ENCODE measurements at places on chromosomes 4 and X.

GRCh38 chr4:169068423-169068822 lies 58.4 kb upstream of the CBR4 start:
- no peak for DNase-seq

- no peak for DNase-seq
Observed at GRCh38 chrX:35743331-35743730, 54.8 kb upstream of the MAGEB16 start.

DNA sequence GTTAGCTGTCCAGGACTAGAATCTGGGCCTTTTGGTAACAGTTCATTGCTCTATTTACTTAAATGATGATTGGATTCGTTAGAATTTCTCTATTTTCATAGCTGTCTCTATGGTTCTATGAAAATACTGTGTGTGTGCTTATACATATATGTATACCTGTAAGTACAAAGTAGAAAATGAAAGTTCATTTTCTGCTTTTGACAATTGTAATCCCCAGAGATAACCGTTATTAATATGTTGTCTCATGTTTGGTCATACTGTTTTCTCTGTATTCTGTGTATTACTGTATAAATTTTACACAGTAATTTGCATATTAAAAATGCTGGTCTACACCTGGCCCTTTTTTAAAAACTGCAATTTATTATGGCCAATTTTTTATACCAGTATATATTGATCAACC lies 55.4 kb downstream of the CLCN3 start:
- DNase-seq, result no peak

- no peak for DNase-seq
Observed at GRCh38 chr4:147418226-147418625, 62.7 kb upstream of the EDNRA start.

DNA sequence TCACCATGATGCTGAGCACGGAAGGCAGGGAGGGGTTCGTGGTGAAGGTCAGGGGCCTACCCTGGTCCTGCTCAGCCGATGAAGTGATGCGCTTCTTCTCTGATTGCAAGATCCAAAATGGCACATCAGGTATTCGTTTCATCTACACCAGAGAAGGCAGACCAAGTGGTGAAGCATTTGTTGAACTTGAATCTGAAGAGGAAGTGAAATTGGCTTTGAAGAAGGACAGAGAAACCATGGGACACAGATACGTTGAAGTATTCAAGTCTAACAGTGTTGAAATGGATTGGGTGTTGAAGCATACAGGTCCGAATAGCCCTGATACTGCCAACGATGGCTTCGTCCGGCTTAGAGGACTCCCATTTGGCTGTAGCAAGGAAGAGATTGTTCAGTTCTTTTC lies 4.0 kb downstream of the HNRNPH2 start:
- no peak for DNase-seq

DNA sequence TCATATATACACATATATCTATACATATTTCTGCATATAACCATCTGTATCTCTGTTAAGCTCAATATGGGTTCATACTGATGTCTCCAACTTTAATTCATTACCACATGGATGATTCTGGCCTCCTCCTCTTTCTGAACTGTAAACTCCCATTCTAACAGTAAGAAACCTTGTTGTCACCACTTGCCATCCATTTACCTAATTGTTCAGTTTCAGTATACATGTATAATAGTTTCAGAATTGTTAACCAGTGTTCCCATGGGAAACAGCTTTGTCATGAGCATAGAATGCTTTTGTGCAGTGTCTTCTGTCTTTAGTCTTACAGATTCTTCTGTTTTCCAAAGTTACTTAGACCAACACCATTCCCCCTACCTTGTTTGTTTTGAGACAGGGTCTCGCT lies 35.9 kb downstream of the SLC9A6 start:
- no peak for DNase-seq

DNA sequence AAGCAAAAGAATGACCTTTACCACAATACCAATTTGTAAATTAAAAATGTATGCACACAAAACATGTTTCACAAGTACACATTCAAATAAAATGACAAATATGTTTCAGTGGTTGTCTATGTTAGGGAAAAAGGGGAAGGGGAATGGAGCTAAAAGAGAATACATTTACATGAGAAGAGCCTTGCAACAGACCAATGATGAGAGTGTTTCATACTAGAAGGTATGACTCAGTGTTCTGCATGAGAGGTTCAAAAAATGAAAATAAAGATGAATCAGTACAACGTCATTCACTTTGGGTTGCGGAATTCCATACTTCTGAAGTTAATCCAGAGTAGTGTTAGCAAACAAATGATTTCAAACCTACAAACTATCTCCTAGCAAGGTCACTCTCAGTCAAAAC lies 51.7 kb downstream of the RPGR start:
- no peak for DNase-seq

- DNase-seq, result no peak
Observed at GRCh38 chrX:129540722-129541184, 694 bp downstream of the OCRL start.

- DNase-seq, result no peak
Observed at GRCh38 chr4:21476757-21477156, 471.8 kb downstream of the KCNIP4 start.

DNA sequence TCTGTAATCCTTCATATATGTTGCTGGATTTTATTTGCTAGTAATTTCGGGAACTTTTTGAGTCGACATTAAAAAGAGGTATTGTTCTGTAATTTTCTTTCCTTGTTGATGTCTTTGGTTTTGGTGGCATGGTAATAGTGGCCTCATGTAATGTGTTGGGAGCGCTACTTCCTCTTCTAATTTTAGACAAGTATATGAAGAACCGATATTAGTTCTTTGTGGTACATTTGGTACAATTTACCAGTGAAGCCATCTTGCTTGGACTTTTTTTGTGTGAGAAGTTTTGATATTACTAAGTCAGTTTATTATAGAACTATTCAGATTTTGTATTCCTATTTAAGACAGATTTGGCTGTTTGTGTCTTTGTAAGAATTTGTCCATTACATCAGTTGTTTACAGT lies 669.2 kb upstream of the AADAT start:
- DNase-seq, result no peak

DNA sequence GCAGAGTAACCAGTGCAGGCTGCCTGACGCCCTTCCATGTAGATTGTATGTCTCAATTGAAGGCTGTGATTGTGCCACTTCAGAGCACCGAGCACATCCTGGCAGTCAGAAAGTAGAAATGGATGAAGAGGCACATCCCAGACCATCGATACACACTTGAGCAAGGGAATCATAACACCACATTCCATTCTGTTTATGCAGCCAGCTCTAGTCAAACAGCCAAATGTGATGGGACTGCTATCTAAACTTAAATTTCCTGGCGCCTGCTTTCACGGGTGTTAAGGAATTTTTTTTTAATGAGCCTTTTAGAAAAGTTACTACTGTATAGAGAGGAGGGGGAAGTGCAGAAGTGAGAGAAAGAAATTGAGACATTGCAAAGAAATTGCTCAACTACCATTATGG lies 84.4 kb downstream of the PPARGC1A start:
- no peak for DNase-seq

- DNase-seq, result no peak
Observed at GRCh38 chr4:183356931-183357675, 34.9 kb upstream of the CLDN24 start.

GRCh38 chrX:43836435-43837184 lies 45.6 kb downstream of the MAOB start:
- no peak for DNase-seq

DNA sequence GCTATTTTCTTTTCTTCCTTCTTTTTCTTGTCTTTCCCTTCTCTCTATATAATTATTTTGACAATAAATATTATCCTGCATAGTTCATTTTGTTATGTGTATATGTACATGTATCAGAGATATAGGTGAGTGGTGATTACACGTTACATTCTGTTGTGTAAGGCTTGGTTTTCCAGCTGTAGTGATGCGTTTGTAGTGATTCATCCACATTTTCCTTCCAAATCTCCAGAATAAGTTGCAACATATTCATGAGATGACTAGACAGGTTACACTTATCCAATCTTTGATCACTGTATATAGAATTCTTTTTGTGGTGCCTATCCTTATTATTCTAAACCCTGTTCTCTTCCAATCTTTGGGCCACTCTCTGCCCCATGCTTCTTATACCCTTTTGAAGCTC lies 540.2 kb downstream of the GBA3 start:
- no peak for DNase-seq

DNA sequence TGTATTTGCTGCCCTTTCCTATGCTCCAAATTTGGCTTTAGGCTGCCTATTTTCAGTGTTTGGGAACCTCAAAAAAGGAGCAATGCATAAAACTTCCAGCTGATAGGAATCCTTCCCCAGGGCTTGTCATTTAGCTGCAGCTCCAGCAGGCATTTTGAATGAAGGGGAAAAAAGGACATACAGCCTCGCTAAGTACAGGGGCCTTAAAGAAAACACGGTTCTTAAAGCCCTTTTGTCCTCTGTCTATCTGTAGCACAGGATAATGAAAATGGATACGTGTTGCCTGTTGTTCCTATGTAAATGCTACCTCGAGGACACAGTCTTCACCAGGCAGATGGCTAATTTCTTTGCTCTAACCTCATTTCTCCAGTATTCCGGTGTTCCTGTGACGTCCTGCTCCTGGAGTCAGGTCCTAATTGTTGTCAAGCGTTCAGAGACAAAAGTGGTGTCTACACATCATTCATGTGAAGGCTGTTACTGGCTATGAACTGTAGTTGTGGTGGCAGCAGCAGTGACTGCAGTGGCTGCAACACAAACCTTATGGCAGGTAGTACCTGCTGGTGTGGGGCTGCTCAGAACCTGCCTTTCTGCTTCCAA lies 117.4 kb downstream of the MGST2 start:
- DNase-seq, result no peak

- no peak for DNase-seq
Observed at GRCh38 chr4:95838192-95838591, 1.7 kb upstream of the PDHA2 start.

GRCh38 chr4:27514711-27515110 lies 654.1 kb downstream of the STIM2 start:
- no peak for DNase-seq

GRCh38 chrX:40267334-40268187 lies 169.8 kb upstream of the BCOR start:
- DNase-seq, result no peak

DNA sequence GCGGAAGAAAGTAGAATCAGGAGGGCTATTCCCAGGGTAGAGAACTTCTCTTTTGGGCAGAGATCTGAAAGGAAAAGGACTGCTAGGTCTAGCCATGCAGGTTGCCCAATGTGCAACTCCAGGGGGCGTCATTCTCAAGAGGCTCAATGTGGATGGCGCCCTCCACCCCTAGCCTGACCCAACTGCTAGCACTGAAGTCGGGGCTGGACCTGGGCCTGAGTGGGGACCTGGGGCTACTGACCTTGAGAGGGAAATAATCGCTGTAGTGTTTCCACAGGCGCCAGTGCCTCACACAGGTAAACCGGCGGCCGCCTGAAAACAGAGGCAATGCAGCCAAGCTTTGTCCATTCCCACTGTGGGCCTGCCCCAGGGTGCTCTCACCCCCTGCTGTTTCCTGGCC lies 6.1 kb downstream of the AWAT2 start:
- DNase-seq, result no peak

DNA sequence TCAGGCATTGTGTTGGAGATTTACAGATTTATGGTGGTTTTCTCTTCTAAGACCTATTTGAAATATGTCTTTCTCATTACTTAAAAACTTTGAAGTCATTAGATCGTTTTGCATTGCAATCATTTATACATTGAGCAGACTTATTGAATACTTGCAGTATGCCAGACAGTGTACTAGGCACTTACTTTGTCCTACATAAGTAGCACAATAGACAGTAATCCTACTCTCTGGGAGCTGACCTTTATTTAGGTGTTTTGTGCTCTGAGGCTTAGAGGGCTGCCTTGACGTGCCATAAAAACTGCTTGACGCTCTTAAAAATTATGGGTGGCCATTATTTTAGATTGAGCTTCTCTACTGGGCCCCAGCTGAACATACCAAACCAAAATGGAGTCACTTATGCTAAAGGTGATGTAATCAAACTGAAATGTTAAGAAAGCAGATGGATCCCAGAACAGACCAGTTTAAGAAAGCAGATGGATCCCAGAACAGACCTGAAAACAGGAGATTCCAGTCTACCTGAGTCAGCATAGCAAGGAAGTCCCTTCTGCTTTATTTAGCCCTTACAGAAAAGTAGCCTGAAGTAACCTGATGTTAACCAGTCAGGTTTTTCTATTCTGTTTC lies 42.4 kb downstream of the PTTG2 start:
- no peak for DNase-seq

GRCh38 chrX:1507511-1508463 lies 29.2 kb downstream of the P2RY8 start:
- DNase-seq, result no peak
